ENCODE measurements at places on chromosomes 2 and 18.

- DNase-seq, result no peak
Observed at GRCh38 chr2:37892436-37893114, 32.5 kb upstream of the RMDN2 start.

DNA sequence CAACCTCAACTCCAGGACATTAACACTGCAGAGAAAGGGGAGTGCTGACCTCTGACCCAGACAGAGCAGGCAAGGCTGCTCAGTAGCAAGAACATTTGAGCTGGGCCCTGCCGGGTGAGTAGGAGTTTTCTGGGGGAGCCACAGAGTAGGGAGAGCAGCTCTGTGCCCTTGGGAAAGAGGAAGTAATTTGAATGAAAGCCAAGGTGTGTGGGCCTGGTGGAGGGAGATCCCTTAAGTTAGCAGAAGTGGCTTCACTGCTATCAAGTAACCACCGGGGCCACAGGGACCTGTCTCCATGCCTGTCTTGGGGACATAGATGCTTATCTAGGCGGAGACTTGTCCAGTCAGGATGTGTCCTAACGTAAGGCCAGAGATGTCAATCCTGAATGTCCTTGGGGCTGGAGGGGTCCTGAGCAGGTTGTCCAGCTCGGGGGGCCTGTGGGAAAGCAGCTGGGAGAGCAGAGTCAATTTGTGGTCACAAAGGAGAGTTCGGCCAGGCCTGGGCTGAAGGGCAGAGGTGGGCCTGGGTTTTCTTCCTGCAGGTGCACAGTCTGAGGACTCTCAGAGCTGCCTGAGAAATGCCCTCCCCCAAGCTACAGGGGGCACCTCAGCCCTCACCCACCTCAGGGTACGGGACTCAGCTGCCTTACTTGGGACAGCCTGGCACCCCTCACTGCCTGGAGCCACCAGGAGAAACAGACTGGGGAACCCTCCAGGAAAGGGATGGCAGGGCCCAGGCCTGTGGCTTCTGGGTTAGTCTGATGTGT lies 15.0 kb upstream of the OTOF start:
- DNase-seq, result no peak

GRCh38 chr2:15931319-15931890 lies 8.9 kb upstream of the MYCN start:
- DNase-seq, result no peak

DNA sequence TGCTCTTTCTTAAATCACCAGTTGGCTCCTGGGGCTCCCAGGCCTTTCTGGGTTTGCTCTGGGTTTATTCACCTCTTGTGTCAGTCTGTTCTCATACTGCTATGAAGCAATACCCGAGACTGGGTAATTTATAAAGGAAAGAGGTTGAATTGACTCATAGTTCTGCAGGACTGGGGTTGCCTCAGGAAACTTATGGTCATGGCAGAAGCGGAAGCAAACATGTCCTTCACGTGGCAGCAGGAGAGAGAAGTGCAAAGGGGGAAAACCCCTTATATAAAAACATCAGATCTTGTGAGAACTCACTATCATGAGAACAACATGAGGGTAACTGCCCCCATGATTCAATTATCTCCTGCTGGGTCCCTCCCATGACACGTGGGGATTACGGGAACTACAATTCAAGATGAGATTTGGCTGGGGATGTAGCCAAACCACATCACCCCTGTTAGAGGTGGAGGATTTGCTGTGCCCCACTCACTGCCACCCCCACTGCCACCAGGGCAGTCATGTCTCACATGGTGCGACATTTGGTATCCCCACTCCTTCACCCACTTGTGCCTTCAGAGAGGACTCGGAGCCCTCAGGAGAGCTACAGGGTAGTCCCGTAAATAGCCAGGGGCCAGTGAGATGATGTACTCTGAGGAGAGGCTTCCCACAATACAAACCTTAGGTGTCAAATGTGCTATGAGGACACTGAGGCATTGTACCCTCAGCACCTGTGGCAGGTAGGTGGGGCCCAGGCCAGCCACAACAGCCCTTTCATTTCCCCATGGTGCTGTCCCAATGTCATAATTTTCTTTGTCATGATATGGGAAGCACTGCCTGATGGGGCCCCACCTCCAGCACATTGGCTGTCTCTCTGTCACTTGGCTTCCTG lies 35.7 kb downstream of the CDC42EP3 start:
- no peak for DNase-seq

DNA sequence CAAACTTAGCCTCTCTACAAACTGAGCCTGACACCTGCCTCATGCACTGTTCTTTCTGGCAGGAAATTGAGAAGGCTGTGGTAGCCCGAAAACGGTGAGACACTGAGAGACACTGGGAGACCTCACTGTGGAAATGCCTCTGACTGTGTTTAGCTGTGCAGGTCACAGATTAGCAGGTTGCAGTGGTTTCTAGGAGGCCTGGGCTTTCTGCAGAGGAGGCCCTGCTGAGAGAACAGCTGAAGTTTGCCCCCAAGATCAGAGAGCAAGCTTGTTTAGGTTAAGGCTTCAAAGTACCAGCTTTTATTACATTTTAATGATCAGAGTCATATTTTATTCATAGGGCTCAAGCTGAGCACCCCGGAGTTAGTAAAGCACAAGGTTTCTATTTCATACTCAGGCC lies 68.7 kb upstream of the LYPD6 start:
- DNase-seq, result no peak

DNA sequence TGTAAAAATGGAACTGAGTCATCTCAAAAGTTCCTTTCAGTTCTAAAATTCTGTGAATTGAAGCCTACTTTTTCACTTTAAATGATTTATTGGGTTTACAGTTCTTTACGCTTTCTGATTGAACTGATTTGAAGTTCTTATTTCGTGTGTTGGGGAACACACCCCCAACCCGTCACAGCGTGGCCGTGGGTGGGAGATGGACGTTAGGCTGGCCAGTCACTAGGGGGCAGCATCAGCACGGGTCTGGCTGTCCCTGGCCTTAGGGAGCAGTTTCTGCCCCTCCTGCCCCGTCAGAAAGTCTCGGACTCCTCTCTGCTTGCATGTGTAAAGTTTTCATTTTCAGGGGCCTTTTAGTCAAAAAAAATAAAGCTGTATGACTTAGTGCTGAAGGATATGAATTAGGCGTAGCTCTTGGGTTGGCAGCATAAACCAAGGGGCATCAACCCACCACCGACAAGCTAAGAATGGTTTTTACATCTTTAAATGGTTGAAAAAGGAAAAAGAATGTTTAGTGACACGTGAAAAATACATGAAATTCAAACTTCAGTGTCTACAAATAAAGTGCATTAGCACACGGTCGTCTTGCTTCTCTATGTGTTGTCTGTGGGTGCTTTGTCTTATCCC lies 63.4 kb downstream of the ZCCHC2 start:
- peak; percentile 60 for DNase-seq

- no peak for DNase-seq
Observed at GRCh38 chr18:3175195-3175758, 44.5 kb downstream of the MYOM1 start.

- DNase-seq, result no peak
Observed at GRCh38 chr18:26863921-26864497, 1.5 kb downstream of the AQP4 start.

- DNase-seq, result no peak
Observed at GRCh38 chr2:191366199-191366598, 121.0 kb downstream of the MYO1B start.

GRCh38 chr2:157497638-157498314 lies 53.9 kb upstream of the CYTIP start:
- peak; percentile 5 for DNase-seq

- no peak for DNase-seq
Observed at GRCh38 chr18:8972116-8972515, 130.4 kb upstream of the NDUFV2 start.
